ENCODE measurements at places on chromosomes 2 and 18. TPM values are rescaled to one million over a fixed set of nuclear protein-coding genes. Genes with fewer than 3 reads are reported as not detected.

- H3K4me3 ChIP-seq: no peak overlapping the region
- no peaks in the 10 kb centered on the region for H3K4me1 ChIP-seq
- H3K27ac ChIP-seq: no peak overlapping the region
- no peaks in the 10 kb centered on the region for H3K36me3 ChIP-seq
- no peak for DNase-seq
- peaks cover 2% of the 10 kb centered on the region for H3K27me3 ChIP-seq
Measured at GRCh38 chr18:68596016-68596415, 118.9 kb downstream of the TMX3 start.

GRCh38 chr2:11616851-11617415 lies 53.1 kb downstream of the NTSR2 start:
- peaks cover 2% of the 10 kb centered on the region for H3K4me1 ChIP-seq
- no peak for DNase-seq
- H3K27me3 ChIP-seq: peaks cover 6% of the 10 kb centered on the region
- no peak overlapping the region for H3K27ac ChIP-seq
- H3K36me3 ChIP-seq: peaks cover 28% of the 10 kb centered on the region

DNA sequence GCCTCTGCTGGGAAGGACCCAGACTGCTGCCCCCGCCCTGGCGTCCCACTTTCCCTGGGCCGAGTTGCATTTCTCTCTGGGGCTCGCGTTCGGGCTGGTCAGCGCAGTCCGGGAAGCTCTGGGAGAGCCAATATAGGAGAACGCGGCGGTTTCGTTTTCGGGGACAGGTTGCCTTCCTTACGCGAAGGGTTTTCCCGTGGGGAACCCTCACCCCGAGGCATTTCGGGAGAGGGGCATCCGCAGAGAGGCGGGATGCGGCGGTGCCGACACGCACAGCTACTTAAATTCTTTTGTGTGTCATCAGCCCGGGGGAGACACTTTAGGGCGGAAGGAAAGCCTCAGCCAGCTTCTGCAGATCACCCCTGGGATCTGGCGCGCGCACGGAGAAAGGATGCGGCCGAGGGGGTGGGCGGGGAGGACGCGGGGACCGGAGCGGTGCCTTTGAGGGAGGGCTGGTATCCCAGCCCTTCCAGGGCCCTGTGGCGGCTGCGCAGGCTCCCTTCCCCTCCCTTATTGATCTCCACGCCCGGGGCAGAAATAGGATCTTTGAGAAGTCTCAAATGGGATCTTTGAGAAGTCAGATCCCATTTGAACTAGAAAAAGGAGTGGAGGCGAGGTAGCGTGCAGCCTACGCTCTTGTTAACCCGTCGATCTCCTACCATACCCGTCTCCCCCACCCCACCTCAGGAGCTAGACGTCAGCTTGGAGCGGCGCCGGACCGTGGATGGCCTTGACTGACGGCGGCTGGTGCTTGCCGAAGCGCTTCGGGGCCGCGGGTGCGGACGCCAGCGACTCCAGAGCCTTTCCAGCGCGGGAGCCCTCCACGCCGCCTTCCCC lies 1.2 kb downstream of the GATA6 start:
- H3K27me3 ChIP-seq: peaks cover 33% of the 10 kb centered on the region
- peak overlapping the region; percentile 98 for H3K4me3 ChIP-seq
- peak overlapping the region; percentile 76 for H3K27ac ChIP-seq
- peaks cover 34% of the 10 kb centered on the region for H3K4me1 ChIP-seq
- peaks cover 33% of the 10 kb centered on the region for H3K36me3 ChIP-seq

DNA sequence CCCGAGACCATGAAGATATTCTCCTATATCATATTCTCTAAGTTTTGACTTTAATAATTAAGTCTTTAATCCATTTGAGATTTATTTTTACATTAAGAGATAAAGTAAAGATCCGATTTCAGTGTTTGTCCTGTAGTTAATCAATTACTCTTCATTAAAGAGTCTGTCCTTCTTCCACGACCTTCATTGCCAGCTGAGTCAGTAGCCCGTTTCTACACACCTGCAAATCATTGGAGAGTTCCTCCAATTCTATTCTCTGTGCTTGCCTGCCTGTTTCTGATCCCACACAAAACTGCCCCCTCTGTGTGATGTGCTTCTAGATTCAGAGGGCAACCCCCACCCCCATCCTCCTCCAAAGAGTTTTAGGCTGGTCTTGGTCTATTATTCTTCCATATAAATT lies 119.2 kb downstream of the KCNF1 start:
- no peak overlapping the region for H3K27ac ChIP-seq
- no peaks in the 10 kb centered on the region for H3K36me3 ChIP-seq
- peaks cover 6% of the 10 kb centered on the region for H3K27me3 ChIP-seq
- no peak overlapping the region for H3K4me3 ChIP-seq
- no peak for DNase-seq

DNA sequence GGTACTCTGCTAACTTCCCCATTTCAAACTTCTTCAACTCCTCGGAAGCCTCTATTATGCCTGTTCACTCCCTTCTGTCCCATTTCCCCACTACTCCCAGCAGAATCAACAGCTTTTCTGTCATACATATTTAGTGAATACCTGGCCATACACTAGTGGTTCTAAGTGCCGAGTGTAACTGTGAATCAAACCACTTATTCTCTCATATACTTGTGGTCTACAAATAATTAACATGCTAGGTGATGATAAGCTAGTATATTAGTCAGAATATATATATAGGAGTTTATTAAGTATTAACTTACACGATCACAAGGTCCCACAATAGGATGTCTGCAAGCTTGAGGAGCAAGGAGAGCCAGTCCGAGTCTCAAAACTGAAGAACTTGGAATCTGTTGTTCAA lies 150.7 kb downstream of the CCDC102B start:
- H3K27me3 ChIP-seq: no peaks in the 10 kb centered on the region
- H3K36me3 ChIP-seq: no peaks in the 10 kb centered on the region
- no peak overlapping the region for H3K27ac ChIP-seq
- H3K4me1 ChIP-seq: no peaks in the 10 kb centered on the region
- no peak overlapping the region for H3K4me3 ChIP-seq

FOXD4L1 gene
- total RNA-seq: not detected

CHRNG gene
- not detected for total RNA-seq

DNA sequence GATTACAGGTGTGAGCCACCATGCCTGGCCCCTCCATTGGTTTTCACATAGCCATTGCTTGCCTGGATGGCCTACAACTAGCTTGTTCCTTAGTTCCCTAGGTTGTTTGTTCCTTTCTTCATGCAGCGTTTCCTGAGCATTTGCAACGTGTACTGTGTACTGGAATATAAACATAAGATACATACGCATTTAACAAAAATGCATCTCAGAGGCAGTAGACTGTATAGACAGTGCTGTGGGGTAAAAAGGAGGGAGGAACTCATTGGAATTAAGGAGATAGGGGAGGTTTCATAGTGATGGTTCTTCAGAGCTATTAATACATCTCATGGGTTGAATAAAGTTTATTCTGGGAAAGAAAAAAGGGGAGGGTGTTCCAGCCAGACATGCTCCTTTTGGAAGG lies 260.5 kb upstream of the RASGRP3 start:
- H3K4me3 ChIP-seq: no peak overlapping the region
- H3K36me3 ChIP-seq: peaks cover 26% of the 10 kb centered on the region
- H3K4me1 ChIP-seq: peaks cover 58% of the 10 kb centered on the region
- H3K27me3 ChIP-seq: peaks cover 2% of the 10 kb centered on the region

KIF1A gene
- 52.2 TPM for total RNA-seq

DNA sequence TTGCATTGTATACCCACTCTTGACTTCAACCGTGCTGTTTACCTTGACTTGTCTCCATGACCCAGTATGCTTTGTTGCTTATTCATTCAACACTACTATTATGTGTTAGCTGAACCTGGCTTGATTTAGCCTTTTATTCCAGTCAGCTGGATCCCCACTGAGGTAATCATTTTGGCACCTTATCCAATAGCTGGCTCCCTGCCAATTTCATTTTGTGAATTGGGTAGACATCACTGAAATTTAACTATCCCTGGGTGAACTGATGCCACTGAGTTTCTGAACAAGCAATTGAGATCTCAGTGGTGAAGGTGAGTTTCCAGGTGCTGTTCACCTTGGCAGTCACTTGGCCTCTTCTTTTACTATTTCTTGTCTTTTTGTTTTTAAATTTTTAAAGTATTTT lies 584.3 kb downstream of the ADCYAP1 start:
- no peaks in the 10 kb centered on the region for H3K4me1 ChIP-seq
- H3K27me3 ChIP-seq: peaks cover 1% of the 10 kb centered on the region
- H3K27ac ChIP-seq: no peak overlapping the region

HOXD13 gene
- not detected for total RNA-seq

DNA sequence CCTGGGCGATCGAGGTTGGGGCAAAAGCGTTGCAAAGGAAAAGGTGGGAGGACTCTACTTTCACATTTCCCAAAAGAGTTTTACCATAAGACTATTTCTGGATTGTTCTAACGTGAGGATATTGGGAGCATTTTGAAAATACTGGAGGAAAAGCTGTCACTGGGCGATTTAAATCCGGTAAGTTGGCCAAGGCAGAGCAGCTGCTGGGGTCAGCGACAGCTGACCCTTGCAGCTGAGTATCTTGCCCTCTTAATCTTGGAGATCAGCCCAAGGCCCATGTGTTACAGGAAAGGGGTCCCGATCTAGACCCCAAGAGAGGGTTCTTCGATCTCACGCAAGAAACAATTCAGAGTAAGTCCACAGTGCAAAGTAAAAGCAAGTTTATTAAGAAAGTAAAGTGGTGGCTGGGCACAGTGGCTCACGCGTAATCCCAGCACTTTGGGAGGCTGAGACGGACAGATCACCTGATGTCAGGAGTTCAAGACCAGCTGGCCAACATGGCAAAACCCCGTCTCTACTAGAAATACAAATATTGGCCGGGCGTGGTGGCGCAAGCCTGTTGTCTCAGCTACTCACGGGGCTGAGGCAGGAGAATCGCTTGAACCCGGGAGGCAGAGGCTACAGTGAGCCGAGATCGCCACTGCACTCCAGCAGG lies 964 bp upstream of the ST3GAL5 start:
- peaks cover 4% of the 10 kb centered on the region for H3K27me3 ChIP-seq
- peaks cover 19% of the 10 kb centered on the region for H3K36me3 ChIP-seq
- peak overlapping the region; percentile 85 for H3K4me3 ChIP-seq
- peak overlapping the region; percentile 82 for H3K27ac ChIP-seq
- DNase-seq: no peak

DNA sequence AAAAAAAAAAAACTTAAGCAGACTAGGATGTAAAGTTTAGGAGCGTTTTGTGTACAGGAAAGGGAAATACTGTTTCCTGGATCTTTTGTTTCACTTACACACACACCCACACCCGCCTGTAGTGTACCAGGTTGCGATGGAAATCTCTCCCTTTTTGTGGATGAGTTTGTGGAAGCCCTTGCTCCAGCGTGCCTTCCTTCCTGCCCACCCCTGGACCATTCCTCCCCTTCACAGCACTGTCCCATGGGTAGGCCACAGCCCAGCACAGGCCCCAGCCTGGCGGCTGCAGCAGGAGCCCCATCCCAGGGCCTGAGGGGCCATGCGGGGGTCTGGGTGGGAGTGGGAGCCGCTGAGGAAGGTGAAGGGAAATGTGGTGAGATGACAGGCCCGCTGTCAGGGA lies 15.1 kb downstream of the MALL start:
- H3K27ac ChIP-seq: peak overlapping the region; percentile 100
- H3K27me3 ChIP-seq: peaks cover 19% of the 10 kb centered on the region
- H3K36me3 ChIP-seq: no peaks in the 10 kb centered on the region
- H3K4me1 ChIP-seq: peaks cover 39% of the 10 kb centered on the region
- no peak overlapping the region for H3K4me3 ChIP-seq

DNA sequence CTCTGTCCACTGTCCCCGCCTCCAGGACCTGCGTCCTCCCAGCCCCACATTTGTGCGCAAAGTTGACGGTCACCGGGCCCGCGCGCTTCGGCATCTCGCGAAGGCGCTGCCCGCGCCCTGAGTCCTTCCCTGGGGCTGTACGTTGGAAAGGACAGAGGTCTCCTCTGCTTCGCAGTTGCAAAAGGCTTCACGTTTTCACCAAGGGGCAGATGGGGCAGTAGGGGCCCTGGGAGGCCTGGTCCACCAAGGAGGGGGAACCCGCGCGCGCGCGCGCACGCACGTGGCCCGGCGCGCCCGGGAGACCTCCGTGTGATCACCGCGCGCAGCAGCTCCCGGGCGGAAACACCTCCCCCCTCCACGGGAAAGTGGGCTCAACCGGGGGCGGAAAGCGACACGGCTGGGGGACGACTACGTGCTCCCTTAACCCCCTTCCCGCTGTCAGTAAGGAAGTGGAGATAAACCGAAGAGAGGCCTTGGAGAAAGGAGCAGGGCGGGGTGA lies 21.9 kb downstream of the TEX44 start:
- H3K36me3 ChIP-seq: no peaks in the 10 kb centered on the region
- H3K27me3 ChIP-seq: peaks cover 11% of the 10 kb centered on the region
- peak overlapping the region; percentile 96 for H3K27ac ChIP-seq
- DNase-seq: no peak
- peaks cover 28% of the 10 kb centered on the region for H3K4me1 ChIP-seq

ABCG8 gene
- total RNA-seq: not detected

DNA sequence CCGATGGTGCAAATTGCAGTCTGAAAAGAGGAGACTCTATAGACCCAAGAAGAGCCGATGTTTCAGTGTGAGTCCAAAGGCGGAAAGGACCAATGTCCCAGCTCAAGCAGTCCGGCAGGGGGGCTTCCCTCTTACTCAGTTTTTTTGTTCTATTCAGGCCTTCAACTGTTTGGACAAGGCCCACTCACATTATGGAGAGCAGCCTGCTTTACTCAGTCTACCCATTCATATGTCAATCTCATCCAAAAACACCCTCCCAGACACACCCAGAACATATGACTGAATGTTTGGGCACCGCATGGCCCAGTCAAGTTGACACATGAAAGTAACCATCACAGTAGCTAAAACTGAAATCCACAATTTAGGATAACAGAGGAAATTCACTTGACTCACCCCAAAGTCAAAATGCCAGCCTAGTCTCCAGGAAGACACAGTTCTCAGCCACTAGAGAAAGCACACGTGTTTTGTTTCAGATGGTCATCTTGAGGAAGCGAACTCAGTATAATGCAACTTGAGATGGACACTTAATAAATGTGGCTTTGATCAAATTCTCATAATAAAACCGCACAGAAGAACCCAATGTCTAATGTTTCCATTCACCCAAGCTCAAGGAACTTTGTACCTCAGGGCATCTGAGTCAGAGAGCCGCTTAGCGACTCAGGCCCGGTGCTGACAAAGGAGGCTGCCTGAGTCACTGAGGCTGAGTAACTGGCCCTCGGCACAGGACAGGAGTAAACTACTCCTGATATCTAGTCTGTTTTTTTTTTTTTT lies 2.4 kb downstream of the FHL2 start:
- H3K4me3 ChIP-seq: peak overlapping the region; percentile 4
- H3K27ac ChIP-seq: no peak overlapping the region

DNA sequence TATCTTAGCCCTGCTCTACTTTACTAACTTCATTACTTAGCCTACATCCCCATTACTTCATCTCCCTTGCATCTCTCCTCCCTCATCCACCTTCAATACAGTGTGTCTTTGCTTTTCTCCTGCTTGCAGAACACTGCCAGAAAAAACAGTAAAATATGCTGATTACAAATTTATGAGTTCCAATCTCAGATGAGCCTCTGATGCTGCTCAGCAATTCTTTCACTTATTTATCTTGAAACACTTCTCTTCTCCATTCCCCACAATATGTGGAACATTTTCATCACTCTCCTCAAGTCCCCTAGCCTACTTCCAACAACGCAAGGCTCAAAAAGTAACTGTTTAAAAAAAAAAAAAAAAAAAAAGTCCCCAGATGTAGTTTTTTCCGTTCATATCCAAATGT lies 7.1 kb downstream of the VPS54 start:
- peaks cover 9% of the 10 kb centered on the region for H3K4me1 ChIP-seq
- DNase-seq: no peak
- H3K27me3 ChIP-seq: peaks cover 2% of the 10 kb centered on the region
- no peaks in the 10 kb centered on the region for H3K36me3 ChIP-seq
- no peak overlapping the region for H3K27ac ChIP-seq
- no peak overlapping the region for H3K4me3 ChIP-seq

- peaks cover 10% of the 10 kb centered on the region for H3K27me3 ChIP-seq
- no peaks in the 10 kb centered on the region for H3K36me3 ChIP-seq
- no peak overlapping the region for H3K4me3 ChIP-seq
- no peaks in the 10 kb centered on the region for H3K4me1 ChIP-seq
- H3K27ac ChIP-seq: no peak overlapping the region
- no peak for DNase-seq
Measured at GRCh38 chr2:11719230-11719977, 27.0 kb upstream of the LPIN1 start.

Measured in endothelial cell (in vitro differentiated cells).